ENCODE measurements at places on chromosomes 13 and 19.

- DNase-seq = no peak
Measured at GRCh38 chr19:10587022-10587838, at the start of gene AP1M2. Gene AP1M2 (minus strand): TSS chr19:10587312. CDS start chr19:10587231, 81 bp downstream.

DNA sequence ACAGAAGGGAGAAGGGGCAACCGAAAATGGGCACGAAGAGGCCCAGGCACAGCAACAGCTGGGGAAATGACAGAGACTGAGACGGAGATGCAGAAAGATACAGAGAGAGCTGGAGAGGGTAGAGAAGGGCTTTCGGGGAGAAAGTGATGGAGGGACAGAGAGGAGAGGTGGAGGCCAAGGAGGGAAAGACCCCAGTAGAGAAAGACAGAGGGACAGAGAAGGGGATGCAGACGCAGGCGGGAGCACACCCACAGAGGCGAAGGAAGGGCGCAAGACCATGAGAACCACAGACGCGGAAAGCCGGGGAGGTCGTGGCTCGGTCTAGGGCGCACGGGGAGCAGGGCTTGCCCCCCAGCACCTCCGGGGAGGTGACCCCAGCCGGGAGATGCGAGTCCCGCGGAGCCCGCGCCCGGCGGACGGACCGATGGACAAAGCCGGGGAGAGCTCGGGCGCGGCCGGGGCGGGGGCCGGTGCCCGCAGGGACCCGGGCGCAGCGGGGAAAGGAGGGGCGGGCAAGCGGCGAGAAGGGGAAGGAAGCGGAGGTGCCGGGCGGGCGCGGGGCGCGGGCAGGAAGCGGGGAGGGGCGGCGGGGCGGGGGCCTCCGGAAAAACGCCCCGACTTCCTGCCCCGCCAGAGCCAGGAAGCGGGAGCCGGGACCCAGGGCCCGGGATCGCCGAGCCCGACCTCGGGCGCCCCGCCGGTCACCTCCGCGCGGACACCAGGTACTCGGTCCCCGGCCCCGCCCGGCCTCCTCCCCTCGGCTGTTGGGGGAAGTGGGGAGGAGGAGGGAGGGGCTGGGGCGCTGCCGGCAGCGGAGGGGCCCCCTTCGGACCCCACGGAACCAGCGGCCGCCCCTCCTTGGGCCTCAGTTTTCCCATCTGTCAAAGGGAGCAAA is at the start of gene ARHGEF1:
ARHGEF1 (plus strand) TSS at position 617 of the 895 bp plus-strand sequence. CDS start 4,899 bp downstream, outside the sequence.
- no peak for DNase-seq

DNA sequence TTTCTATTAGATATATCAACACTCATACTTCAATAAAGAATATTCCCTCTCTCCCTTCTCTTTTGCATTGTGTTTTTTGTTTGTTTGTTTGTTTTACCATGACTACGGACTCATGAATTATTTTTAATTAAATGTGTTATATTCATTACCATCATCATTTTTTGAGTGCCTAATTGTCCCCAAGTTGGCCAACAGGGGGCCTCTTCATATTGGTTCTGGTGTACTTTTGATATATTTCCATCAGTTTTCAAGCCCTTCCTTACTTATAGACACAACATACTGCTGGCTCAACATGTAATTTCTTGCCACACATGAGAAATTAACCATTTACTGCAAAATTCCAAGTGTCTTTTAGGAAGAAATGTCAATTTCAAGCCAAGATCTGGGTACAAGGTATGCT is 54.5 kb upstream of the GPC6 start:
- DNase-seq = no peak

GRCh38 chr19:1258707-1259205 is 10.4 kb downstream of the MIDN start:
- no peak for DNase-seq

GRCh38 chr19:46733690-46734292 is 12.1 kb upstream of the FKRP start:
- no peak for DNase-seq

- DNase-seq = no peak
Measured at GRCh38 chr19:46454244-46454643, 17.1 kb downstream of the PNMA8A start.

- DNase-seq = no peak
Measured at GRCh38 chr13:24672141-24673132, 7.8 kb upstream of the ATP12A start.

GRCh38 chr13:49812812-49813211 is 20.3 kb upstream of the KPNA3 start:
- DNase-seq = no peak

DNA sequence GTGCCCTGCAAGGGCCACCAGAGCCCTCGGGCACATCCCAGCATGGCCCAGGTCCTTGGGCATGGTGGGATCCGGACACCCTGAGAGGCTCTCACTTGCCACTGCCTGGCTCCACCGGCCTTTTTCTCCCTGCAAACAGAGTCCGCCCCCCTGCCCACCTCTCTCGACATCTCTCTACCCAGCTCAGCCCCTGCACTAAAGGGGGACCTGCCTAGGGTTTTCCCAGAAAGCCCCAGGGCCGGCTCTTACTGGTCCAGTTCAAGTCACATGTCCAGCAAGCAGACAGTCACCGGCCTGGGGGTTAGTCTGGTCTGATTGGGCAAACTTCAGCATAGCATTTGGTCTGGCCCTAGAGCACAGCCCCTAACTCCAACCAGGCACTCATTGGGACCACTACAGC is 52.9 kb downstream of the SMARCA4 start:
- DNase-seq = no peak

GRCh38 chr19:33365691-33366090 is 7.8 kb upstream of the CEBPG start:
- no peak for DNase-seq

DNA sequence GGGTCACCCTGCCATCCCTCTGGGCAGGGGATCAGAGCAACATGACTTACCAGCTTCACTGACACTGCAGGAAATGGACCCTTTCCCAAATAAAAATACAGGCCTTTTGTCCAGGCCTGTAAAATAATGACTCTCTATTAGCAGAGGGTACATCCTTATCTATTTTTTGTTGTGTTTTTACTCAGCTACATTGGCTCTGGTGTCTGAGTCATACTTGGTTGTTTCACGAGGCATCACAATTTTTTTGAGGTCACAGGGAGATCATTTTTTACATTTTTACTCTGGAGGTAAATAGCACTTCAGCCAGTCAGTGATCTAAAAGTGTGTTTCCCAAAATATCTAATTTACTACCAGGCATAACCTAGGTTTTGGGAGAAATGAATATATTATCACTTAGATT is 6.9 kb upstream of the HTR2A start:
- DNase-seq = no peak

- DNase-seq = no peak
Measured at GRCh38 chr13:51346397-51346796, 6.9 kb downstream of the SERPINE3 start.

DNA sequence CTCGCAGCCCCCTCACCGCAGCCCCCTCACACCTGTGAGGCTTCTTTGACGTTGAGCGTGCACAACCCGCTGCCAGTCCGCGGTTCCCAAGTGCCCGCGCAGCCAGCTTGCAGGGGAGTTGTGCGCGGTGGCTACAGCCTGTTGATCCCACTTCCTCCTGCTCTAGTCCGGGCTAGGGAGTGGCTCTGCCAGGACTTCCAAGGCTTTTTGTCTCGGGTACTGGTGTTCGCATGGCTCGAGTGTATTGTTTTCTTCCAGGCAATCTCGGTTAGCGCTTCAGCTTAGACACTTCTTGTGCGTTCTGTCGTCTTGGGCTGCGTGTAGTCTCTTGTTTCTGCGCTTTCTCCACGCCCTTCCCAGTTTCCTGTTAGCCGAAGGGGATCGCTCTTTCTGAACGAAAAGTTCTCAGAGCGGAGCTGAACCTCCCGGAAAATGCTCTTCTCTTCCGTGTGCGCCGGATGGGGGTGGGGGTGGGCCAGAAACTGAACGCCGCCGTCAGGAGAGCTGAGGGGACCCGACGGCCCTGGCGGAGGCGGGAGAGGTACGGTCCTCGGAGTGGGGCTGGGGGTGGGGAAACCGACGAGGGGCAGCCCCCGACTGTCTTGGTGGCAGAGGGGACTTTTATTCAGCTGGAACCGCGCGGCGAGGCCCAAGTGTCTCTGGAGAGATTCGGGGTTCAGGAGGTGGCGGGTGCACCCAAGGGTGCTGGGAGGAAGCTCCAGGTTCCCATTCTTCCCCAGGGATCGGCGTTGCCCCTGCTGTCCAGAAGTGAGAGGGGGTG is 697 bp upstream of the DGKH start:
- no peak for DNase-seq

- DNase-seq = peak; percentile 33
Measured at GRCh38 chr13:44013758-44014291, 134.1 kb downstream of the LACC1 start.

DNA sequence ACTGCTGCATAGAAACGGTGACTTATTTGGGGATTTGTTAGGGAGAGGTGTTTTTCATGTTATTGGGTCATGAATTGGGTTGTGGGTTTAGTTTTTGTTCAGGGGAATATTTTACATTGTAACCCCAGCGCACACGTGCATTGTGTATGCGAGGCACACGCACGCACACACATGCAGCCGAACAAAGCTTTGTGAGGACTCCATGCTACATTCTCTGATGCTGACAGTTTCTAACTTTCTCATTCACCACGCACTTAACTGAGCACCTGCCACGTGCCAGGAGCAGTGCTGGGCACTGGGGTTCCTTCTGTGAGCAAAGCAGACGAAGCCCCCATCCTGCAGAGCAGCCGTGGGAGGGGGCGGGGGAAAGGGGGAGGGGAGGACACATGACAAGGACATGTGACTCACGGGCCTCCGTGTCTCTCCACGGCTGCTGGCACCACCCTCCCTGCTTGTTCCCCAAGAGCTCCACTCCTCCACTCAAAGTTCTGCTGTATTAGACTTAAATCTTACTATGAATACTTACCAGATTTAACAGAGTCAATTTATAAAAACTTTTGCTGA is 55.6 kb downstream of the SLC7A9 start:
- DNase-seq = no peak

DNA sequence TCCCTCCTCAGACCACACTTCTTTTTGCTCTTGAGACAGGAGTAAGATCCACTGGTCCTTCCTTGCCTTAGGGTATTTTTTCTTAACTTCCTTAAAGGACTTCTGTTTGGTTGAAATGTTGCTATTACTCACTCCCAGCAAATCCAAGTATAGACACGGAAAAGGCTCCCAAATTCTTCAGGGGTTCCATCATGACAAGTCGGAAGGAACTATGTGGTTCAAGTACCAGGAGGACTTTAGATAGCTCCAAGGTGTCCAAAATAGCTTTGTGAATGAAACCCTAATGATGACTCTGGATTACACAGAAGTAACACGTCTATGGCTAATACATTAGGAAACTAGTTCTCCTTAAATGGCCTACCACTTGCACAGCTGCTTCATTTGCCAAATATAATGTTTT is 238.7 kb downstream of the KCTD12 start:
- no peak for DNase-seq

- no peak for DNase-seq
Measured at GRCh38 chr13:33277946-33278345, 7.6 kb downstream of the STARD13 start.

GRCh38 chr19:51157265-51157664 is 15.2 kb downstream of the SIGLEC7 start:
- DNase-seq = no peak

- DNase-seq = no peak
Measured at GRCh38 chr19:48479686-48480085, 10.5 kb downstream of the CYTH2 start.

GRCh38 chr19:9936326-9937000 is at the start of gene OLFM2:
Gene OLFM2 (minus strand): TSS chr19:9936515. CDS start chr19:9936366, 149 bp downstream.
- no peak for DNase-seq

GRCh38 chr19:28224441-28224840 is 988.5 kb downstream of the UQCRFS1 start:
- no peak for DNase-seq

- DNase-seq = no peak
Measured at GRCh38 chr19:30093966-30094755, 152.1 kb downstream of the URI1 start.

DNA sequence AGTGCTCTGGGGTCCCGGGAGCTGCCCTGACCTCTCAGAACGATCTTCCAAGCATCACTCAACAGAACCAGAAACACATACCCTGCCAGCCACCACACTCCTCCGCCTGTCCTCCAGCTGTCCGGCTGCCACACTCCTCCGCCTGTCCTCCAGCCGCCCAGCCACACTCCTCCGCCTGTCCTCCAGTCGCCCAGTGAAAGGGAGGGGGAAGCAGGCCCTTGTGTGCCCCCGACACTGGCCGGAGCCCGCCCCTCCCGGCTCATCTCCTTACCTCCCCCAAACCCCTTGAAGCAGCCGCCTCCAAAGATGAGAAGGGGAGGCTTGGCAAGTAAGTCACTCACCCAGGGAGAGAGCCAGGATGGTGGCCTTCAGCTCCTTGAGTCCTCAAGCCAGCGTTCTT is 40.2 kb downstream of the STK24 start:
- DNase-seq = no peak

GRCh38 chr19:32098968-32099367 is 246.4 kb upstream of the ZNF507 start:
- no peak for DNase-seq

GRCh38 chr19:1171755-1172352 is 2.2 kb downstream of the SBNO2 start:
- DNase-seq = no peak

GRCh38 chr13:110700641-110701040 is 5.3 kb downstream of the CARS2 start:
- DNase-seq = no peak

GRCh38 chr19:2291185-2291751 is 9.3 kb upstream of the PEAK3 start:
- DNase-seq = no peak

DNA sequence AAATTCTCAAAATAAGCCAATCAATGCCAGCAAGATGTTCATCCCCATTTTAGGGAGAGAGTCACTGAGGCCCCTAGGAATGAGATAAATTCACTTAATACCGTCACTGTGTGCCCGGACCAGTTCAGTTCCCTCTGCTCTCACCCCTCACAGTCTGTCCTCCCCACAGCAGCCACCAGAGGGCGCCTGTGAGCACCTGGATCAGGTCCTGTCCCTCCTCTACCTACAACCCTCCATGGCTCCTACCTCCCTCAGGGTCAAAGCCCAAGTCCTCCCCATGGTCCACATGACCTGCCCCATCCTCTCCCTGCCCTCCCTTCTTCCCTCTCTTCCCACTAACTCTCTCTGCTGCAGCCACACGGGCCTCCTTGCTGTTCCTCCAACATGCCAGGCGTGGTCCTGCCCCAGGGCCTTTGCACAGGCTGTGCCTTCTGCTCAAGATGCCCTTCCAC is 42.0 kb upstream of the NFIC start:
- no peak for DNase-seq

DNA sequence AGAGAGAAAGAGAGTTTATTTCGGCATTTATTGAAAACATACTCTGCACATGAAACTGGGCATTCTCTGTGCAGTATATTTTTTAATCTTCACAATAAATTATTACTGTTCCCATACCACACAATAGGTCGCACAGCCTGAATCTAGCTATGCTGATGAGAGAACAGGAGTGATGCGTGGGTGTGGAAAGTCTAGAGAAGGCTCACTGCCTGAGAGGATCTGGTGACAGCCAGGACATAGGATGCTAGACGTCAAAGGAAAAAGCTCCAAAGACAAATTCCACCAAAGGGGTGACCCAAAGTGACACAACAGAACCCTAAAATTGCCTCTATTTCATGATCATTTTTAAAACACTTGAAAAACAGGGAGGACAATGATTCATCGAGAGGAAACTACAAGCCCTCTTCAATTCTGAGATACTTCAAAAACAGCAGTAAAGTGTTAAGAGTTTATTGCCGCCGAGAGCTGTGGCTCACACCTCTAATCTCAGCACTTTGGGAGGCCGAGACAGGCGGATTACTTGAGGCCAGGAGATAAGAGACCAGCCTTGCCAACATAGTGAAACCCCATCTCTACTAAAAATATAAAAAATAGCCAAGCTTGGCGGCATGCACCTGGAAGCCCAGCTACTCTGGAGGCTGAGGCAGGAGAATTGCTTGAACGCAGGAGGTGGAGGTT is 189.6 kb upstream of the NBEA start:
- no peak for DNase-seq

GRCh38 chr19:12484371-12485051 is at the start of gene ZNF709:
Gene ZNF709 (minus strand): TSS chr19:12484816. CDS start chr19:12484657, 159 bp downstream.
- DNase-seq = peak; percentile 30

All from GM04503 (cell line).